ENCODE measurements at places on chromosomes 6 and 20. TPM values are rescaled to one million over a fixed set of nuclear protein-coding genes. Genes with fewer than 3 reads are reported as not detected.

DNA sequence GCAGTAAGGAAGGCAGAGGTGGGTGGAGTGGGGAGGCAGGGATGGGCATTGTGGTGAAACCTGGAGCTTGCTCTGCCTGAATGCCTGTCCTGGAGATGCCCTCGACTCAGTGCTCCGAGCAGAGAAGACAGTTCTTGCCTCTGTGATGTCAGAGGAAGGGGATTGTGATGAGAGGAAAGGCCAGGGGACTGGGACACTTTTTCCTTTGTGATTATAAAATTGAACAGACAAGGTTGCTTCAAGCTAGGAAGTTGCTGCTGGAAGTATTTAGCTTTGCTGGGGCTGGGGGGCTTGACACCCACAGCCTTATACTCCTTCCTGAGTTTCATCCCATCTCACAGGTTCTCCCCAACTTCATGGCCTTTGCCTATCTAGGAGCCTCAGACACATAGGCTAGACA is at the start of gene SIRPD:
Gene SIRPD, minus strand, starts transcription at position 101 of the 400 bp plus-strand sequence. Its CDS starts 52 bp downstream, at position 49.
- DNase-seq = no peak

DNA sequence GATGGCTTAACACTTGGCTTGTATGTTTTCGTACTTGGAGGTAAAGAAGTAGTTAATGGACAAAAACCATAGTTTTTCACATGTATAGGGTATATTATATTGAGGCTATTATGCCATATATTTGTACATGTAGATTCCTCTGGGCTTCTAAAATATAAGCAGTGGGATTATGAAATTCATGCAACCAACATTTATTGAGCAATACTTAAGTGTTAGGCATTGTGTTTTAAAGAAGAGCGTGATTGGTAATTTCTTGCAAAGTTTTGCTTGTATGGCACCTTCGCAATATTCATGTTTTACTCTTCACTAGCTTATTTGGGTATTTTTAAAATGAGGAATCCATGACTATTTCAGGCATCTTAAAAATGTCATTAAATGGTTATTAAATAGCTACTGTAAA is 2.5 kb downstream of the TULP4 start:
- no peak for DNase-seq

The IL20RA gene
- total RNA-seq = not detected

The ARID1B gene
- 65.6 TPM for total RNA-seq

DNA sequence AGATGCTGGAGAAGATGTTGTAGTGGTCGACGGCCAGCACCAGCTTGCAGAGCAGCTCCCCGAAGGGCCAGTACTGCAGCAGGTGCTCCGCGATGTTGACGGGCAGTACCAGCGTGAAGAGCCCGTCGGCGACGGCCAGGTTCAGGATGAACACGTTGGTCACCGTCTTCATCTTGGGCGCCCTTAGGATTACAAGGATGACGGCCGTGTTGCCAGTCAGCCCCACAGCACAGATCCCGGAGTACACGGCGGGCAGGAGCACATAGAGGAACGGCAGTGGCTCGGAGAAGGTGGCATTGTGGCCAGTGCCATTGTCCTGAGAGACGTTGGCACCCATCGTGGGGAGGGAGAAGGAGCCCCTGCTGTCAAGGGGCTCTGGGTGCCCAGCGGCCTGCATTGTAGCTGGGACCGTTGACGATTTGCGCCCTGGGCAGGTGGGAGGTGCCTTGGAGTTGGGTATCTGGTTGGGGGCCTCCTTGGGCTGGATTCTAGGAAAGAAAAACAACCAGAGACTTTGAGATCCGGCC is 867 bp downstream of the NPBWR2 start:
- DNase-seq = peak; percentile 10

DNA sequence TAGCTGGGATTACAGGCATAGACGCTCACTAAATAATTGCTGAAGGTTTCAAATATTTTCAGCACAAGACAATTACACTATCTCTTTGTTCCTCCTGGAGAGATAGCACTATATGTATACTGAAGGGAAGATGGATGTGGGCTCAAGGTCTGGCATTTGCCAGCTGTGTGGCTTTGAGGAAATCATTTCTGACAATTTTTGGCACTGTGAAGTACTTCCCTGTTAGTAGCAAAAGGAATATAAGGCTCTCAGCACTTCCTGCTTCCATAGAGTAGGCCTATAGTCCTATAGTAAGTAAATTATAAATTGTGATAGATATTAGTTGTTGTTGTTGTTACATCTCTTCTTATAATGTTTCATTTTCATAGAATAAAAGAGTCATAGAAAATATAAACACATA is 271.1 kb downstream of the SAMD5 start:
- DNase-seq = no peak

- no peak for DNase-seq
Observed at GRCh38 chr6:88177961-88178464, 11.9 kb upstream of the CNR1 start.

- no peak for DNase-seq
Observed at GRCh38 chr6:2360716-2361115, 115.3 kb upstream of the GMDS start.

GRCh38 chr6:53377793-53378192 is 29.0 kb upstream of the ELOVL5 start:
- no peak for DNase-seq

DNA sequence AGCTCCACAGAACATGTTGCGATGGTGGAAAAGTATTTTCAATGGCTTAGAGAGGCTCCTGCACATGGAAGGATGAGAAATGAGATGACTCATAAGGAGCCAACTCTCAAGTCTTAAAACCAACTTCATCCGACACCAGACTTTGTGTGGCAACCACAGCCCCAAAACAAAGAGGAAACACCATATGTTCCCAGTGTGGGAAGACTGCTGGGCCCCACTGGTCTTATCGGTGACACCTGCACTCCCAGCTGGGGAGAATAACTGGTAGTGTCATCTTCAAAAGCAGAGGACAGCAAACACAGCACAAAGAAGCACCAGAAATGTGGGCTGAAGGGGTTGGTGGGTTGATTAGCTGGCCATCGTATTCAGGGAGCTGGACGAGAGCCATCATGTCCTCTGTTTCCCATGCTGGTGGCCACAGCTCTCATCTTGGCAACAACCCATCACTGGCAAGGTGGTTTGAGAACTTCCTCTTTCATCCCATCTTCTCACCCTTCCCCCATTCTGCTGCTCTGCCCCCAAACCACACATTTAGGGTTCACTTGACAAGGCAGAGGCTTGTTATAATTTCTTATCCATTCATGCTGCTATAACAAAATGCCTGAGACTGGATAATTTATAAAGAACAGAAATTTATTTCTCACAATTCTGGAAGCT is 46.0 kb upstream of the TASP1 start:
- DNase-seq = no peak

- no peak for DNase-seq
Observed at GRCh38 chr6:166575205-166575604, 11.3 kb downstream of the RAMACL start.

The HSPA12B gene
- total RNA-seq = not detected

GRCh38 chr6:98946266-98946878 is 1.4 kb downstream of the FBXL4 start:
- no peak for DNase-seq

DNA sequence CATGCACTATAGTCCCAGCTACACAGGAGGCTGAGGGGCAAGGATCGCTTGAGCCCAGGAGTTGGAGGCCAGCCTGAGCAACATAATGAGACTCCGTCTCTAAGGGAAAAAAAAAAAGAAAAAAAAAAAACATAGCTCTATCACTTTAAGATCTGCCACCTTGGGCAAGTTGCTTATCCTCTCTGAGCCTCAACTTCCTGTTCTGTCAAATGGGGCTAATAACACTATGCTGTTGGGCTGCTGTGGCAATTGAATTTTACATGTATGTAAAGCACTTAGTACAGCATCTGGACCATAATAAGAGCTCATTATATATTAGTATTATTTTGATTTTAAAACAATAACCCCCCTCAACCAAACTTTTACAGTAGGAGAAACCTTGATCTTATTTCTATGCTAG is 141.5 kb downstream of the ATXN1 start:
- no peak for DNase-seq

- no peak for DNase-seq
Observed at GRCh38 chr20:13170771-13171170, 50.3 kb upstream of the ISM1 start.

The PRKN gene
- total RNA-seq = 0.51 TPM

- DNase-seq = no peak
Observed at GRCh38 chr6:164990901-164991300, 318.5 kb downstream of the C6orf118 start.

GRCh38 chr20:43827940-43828562 is 86.6 kb upstream of the TOX2 start:
- DNase-seq = no peak

The NKX2-2 gene
- total RNA-seq = not detected

The SMIM13 gene
- total RNA-seq = 12.3 TPM

- DNase-seq = no peak
Observed at GRCh38 chr6:26217714-26218075, 130.5 kb downstream of the HFE start.

GRCh38 chr6:14401246-14401645 is 283.7 kb downstream of the CD83 start:
- DNase-seq = no peak

The ESR1 gene
- not detected for total RNA-seq

DNA sequence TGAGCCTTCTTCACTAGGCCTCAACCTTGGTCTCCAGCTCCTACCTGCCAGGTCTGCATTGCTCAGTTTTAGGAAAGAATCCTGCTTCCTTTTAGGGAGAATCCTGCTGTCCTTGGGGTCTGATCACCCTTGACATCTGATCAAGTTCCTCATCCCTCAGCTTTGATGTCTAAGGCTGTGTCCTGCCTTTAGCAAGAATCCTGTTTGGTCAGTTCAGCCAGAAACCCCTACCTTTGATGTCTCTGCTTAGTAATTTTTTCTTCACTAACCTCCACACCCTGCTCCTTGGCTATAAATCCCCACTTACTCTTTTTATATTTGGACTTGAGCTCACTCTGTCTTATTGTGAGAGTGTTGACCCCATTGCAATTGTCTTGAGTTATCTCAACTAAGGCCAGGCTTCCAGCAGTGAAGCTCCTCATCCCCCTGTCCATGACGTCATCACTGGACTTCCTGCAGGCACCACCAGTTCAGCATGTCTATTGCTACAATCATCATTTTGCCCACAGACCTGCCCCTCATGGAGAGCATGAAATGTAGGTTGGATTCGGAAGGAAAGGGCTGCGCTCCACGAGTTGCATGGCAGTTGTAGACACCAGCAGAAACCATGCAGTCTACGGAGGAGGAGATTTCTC is 4.7 kb upstream of the CST5 start:
- DNase-seq = no peak

DNA sequence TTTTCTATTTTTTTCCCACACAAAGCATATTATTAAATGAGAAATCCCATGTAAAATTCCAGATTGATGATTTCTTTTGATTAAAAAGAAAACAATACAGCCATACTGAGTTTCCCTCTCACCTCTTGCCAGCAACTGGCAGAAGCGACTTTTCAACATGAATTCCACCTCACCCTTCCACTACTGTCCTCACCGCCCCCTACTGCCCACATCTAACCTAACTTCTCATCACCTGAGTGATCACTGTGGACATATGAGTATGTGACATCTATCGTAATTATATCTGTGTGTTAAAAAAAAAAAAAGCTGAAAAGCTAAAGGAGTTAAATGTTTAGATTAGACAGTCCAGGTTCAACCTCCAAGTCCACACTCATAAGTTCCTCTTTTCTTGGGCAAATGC is 528.6 kb downstream of the PRKN start:
- no peak for DNase-seq

DNA sequence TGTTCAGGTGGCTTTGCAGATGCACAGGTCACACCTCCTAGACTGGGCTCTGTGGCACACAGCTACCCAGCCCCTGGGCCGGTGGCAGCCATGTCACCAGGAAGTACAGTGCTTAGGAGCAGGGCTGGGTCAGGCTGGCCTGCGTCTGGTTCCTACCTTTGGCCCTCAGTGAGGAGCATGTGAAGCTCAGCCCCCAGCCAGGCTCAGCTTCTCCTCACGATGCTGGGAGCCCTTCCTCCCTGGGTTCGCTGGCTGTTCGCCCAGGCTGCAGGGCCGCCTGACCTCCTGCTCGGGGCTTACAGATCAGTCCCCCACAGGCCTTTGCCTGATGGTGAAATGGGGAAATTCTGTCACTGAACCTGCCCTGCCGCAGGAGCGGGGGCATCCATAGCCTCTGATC is 23.1 kb downstream of the SPATA2 start:
- no peak for DNase-seq

The SIRT5 gene
- total RNA-seq = 9.3 TPM

- peak; percentile 60 for DNase-seq
Observed at GRCh38 chr20:36645998-36646397, at the start of gene SLA2. Gene SLA2 (minus strand): TSS chr20:36646196. CDS start chr20:36641335, 4,861 bp downstream.

The IL17A gene
- total RNA-seq = not detected

DNA sequence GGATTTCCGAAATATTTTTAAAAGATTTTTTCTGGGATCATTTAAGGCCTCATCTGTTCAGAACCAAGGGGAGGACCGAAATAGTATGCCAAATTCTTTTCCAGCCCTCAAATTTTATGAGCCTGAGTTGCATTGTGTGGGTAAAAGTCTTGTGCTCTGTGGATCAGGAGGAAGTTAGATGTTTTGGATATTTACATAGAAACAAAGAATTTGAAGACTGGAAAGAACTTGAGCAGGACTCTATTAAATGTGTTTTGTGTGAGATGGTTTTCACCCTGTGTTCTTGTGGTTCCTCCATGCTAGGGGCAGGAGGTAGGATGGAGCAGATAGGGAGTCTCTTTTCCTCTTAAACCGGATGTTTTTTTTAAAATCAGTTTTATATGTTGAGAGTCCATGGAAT is 329.1 kb downstream of the LAMA2 start:
- DNase-seq = no peak

The CDH4 gene
- total RNA-seq = not detected

The OR12D3 gene
- total RNA-seq = not detected

The IRF4 gene
- total RNA-seq = 1,053 TPM

The TRIM10 gene
- 0.09 TPM for total RNA-seq

DNA sequence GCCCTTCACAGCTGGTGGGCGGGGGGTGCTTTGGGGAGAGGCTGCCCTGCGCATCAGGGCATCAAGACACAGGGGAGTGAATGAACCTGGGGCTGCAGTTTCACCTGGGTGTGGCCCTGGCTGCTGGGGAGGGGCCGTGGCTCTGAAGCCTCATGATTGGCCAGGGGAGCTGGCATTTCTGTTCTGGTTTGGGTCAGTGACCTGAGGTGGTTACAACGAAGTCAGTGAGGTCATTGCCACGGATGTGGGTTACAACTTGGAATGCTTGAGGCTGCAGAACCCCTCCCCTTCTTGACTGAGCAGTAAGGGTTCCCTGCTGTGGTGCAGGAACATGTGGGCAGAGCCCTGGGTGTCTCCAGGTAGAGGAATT is 3.0 kb downstream of the TCEA2 start:
- DNase-seq = peak; percentile 85

The TFAP2A gene
- total RNA-seq = 0.23 TPM

DNA sequence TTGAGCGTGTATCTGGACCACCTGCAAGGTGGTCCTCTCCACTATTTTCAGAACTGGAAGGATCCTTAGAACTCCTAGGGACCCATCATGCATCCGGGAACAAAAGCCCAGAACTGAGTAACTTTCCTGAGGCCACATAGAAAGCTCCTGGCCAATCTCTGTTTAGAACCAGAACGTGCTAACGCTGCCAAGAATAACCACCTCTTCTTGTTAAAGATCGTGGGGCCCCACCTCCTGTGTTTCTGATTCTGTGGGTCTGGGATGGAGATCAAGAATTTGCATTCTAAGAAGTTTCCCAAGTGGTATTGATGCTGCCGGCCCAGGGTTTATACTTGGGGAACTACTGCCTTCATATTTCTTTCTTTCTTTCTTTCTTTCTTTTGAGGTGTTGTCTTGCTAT is 13.3 kb downstream of the CD40 start:
- no peak for DNase-seq

- no peak for DNase-seq
Observed at GRCh38 chr20:40506537-40506939, 182.5 kb downstream of the MAFB start.

The SLC13A3 gene
- not detected for total RNA-seq

The BANF2 gene
- not detected for total RNA-seq

The HDGFL1 gene
- not detected for total RNA-seq
